GM20000 (cell line): ENCODE measurements at places on chromosomes 3 and 15.

GRCh38 chr3:96731031-96731430 lies 83.4 kb upstream of the EPHA6 start:
- DNase-seq, result no peak

GRCh38 chr3:9416139-9416780 lies 18.8 kb downstream of the SETD5 start:
- DNase-seq, result no peak

DNA sequence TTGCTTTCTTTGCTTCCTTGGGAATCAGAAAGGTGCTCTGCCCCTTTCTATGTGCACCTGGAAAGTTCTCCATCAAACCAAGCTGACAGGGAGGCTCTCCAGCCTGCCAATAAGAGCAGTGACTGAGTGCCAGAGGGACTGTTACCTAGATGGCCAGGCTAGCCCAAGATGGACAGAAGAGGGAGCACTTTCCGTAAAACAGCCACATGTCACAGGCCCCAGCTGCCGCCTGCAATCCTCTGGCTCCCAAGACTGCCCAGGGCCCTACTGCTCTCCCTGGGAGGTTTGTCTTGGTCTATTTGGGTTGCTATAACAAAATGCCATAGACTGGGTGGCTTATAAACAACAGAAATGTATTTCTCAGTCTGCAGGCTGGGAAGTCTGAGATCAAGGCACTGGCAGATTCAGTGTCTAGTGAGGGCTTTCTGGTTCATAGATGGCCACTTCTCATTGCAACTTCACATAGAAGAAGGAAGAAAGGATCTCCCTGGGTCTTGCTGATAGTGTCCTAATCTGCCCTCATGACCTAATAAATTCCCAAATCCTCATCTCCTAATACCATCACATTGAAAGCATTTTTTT lies 72.3 kb downstream of the TAMM41 start:
- DNase-seq, result no peak

- DNase-seq, result no peak
These were observed 82.1 kb upstream of the PRTG start for GRCh38 chr15:55824857-55825613.

- no peak for DNase-seq
These were observed 42.8 kb upstream of the IQSEC1 start for GRCh38 chr3:13115991-13116390.

GRCh38 chr3:27216955-27217552 lies 152.1 kb downstream of the NEK10 start:
- no peak for DNase-seq

GRCh38 chr15:100721758-100722550 lies 119.6 kb downstream of the ASB7 start:
- DNase-seq, result no peak

GRCh38 chr15:101211897-101212296 lies 40.0 kb downstream of the CHSY1 start:
- DNase-seq, result no peak

DNA sequence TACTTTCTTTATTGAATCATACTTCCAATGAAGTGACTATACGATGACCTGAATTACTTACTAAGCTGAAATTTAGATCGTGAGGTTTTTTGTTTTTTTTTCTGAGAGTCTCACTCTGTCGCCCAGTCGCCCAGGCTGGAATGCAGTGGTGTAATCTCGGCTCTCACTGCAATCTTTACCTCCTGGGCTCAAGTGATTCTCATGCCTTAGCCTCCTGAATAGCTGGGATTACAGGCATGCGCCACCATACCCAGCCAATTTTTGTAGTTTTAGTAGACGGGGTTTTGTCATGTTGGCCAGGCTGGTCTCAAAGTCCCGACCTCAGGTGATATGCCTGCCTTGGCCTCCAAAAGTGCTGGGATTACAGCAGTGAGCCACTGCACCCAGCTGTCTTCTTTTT lies 28.7 kb downstream of the SPPL2A start:
- no peak for DNase-seq
